ENCODE measurements at places on chromosomes 11 and 22.
A peak's percentile ranks its signal among the peaks of the same experiment; 100 is the strongest.

DNA sequence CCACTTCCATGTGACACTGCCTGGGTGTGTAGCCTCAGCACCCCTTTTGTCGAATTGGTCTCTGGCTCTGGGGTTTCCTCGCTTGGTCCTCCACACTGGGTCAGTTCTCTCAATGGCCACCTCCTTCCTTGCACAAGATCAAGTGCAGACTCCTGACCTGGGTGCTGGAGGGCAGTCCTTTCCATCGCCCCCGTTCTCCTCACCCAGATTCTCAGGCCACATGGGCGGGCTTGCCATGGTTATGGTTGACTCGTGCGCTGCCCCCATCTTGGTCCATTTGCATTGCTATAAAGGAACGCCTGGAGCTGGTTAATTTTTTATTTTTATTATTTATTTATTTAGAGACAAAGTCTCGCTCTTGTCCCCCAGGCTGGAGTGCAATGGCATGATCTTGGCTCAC, 5.5 kb upstream of the PARVB start:
- DNase-seq, result no peak

DNA sequence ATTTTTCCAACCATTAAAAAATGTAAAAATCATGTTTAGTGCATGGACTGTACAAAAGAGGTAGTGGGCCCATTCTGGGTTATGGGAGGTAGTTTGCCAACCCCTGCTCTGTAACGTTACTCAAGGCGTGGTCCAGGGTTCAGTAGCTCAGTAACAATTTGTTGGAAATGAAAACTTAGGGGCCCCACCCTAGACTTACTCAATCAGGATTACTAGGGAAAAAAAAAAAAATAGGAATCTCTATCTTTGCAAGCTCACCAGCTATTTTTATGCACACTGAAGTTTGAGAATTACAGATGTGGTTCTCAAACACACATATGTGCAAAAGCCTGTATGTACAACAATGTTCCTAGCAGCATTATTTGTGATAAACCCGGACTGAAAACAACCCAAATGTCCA, 17.3 kb upstream of the LMO2 start:
- DNase-seq, result no peak

DNA sequence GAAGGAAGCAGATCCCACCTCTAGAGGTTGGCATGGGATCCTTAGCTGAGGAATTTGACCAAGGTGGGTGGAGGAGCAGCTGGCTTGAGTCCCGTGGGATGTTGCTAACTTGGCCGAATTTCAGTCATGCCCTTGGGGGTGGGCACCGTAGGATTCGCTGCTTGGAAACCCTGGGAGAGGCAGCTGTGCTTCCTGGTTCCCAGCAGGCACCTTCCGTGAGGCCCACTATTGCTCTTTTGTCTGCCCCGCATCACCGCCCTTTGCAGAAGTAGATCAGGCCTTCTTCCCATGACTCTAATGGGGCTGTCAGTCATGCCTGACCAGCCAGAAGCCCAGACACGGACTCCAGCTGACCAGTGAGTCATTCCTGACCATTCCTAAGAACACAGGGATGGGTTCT, 292.3 kb upstream of the SYN3 start:
- DNase-seq, result no peak

DNA sequence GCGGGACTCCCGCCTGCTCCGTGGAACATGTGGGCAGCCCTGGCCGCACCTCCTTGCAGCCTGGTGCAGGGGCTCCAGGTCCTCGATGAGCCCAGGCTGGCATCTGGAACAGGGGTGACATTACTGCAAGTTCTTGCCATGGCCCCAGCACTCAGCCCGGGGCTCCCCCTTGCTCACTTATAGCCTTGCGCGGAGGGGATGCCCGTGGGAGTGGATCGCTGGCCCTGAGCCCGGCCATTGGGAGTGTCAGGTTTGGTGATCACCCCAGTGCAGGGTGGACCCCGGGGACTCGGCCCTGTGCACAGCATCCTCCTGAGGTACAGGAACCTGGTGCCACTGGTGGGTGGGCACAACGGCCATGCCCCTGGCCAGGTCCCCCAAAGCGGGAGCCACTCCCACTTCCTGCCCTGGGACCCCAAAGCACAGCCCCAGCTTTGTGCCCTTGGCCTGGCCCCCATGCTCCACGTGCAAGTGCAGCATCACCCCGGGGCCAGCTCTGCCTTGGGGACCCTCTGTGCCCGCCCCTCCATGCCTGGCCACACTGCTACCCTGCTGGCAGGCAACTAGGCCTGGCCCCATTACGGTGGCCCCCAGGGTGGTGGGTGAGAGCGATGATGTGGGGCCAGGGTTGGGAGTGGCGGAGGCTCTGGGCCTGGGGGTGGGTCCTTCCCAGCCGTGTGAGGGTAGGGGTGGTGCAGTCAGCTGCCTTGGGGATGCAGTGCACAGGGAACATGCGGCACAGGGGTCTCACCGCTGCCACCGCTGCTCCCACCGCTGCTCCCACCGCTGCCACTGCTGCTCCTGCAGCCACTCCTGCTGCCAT, 439.8 kb downstream of the TBC1D22A start:
- DNase-seq, result no peak

DNA sequence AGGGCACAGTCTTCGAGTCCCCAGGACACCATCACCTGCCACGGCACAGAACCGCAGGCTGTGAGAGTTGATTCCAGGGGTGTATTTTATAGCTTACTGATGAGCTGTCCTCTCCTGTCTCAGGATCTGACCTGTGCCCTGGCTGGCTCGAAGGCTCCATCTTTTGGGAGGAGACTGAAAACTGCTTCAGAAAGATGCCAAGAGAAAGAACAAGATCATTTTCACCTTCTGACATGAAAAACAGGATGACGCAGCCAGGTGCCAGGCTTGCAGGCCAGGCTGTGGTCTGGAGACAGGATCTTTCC, 2.2 kb downstream of the MRGPRD start:
- no peak for DNase-seq

GRCh38 chr11:13440100-13440855, 22.7 kb downstream of the BTBD10 start:
- peak; percentile 84 for DNase-seq

GRCh38 chr11:14318581-14318981, 40.4 kb downstream of the RRAS2 start:
- DNase-seq, result no peak

- DNase-seq, result no peak
Observed at GRCh38 chr11:107859459-107860239, 1.1 kb upstream of the SLC35F2 start.

GRCh38 chr11:125593114-125593820, 615 bp downstream of the STT3A start:
- no peak for DNase-seq

- no peak for DNase-seq
Observed at GRCh38 chr22:50001388-50002231, 11.0 kb downstream of the IL17REL start.

- no peak for DNase-seq
Observed at GRCh38 chr22:36238373-36239149, 766 bp downstream of the APOL2 start.

- no peak for DNase-seq
Observed at GRCh38 chr11:9193316-9193715, 71.8 kb downstream of the DENND5A start.

GRCh38 chr11:19730373-19730772, 17.7 kb downstream of the NAV2 start:
- DNase-seq, result no peak

GRCh38 chr11:88813233-88813915, 252.4 kb downstream of the GRM5 start:
- DNase-seq, result no peak

DNA sequence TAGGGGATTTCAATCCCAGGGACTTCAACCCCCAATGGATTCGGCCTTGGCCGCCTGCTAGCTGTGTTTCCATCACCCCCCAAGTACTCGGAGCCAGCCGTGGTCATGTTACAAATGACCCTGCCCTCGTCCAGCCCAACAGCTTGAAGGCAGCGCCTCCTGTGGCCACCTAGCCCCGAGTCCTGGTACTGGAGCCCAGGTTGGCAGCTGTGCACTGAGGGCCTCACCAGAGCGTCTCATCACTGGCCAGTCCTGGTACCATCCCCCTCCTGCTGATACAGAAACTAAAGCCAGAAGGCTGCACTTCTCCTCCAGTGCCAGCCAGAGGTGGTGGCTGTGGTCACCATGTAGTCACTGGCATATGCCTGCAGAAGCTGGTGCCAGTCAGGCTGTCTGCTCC, 44.9 kb upstream of the FADD start:
- DNase-seq, result no peak

DNA sequence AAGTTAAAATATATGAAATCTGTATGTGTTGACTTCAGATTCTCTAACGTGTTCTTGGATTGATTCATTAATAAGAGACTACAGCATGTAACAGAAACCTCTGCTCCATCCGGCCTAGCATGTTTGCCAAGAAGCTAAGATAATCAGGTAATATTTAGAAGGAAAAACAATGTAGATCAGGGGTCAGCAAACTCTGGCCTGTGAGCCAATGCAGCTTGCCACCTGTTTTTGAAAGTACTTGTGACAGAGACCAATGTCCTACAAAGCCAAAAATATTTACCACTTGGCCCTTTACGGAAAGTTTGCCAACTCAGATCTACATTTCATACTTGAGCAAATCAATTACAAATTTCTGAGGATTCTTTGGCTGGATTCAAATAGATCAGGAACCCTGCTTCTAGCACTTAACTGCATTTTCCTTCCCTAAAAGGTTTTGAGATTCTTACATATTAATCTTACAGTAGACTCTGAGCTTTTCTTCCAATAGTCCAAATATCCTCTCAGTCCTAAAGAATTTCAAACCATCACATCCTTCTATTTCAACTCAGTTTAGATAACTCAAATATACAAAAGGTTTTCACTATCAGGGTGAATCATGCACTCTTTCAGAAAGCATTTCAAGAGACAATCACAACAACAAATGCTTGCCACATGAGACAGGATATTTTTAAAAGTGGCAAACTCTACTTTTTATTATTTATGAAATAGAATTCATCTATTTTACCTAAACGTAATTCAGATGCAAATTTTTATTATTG, 29.5 kb downstream of the APOL5 start:
- DNase-seq, result no peak

DNA sequence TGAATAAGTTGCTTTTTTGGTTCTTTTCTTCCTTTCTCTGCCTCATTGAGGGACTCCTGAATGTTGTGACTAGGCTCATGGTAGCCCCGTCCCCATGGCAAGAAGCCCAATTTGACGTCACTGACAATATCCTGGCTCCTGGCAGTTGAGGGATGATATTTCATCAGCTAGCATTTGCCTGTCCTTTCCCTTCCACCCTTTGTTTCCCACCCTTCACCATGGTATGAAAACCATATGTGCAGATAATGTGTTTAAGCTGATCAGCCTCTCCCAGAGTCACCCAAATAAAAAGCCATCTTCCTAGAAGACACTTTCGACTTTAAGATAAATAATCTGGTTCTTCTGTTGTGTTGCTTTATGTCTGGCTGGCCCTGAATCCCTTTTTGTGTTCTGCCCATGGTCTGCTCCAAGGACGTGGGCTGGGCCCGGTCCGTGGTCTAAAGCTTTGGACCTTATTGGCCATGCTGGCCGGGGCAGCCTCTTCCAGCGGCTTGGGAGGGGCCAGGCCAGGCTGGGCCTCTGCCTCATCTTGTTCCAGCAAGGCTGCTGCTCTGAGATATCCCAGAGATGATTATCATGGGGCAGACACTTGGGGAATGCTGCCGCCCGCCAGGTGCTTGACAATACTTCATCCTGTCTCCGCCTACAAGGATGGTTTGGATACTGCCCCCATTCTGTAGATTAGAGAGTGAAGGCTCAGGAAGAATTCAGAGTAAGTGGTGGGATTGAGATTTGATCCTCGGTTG, 5.1 kb downstream of the TSPAN18 start:
- DNase-seq, result no peak

DNA sequence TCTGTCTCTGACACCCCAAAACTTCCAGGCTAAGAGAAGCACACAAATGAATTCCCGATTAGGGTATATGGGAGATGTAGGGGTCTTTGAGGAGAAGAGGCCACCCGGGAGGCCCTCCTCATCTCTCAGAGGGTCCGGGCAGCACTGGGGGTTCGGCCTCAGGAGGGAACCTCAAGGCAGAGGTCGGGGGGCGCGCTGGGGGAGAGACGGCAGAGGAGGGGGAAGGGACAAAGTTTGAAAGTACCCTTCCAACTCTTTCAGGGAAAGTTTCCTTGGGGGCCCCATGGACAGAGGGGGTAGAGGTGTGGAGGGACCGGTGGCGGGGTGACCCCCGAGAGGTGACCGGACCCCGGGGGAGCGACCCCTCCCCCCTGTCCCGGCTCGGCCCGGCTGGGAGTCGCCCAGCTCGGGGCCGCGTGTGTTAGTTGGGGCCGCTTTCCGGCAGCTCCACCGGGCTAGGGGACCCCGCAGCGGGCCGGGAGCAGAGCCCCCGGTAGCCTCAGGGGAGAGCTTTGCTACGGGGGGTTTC, 3.3 kb upstream of the GCAT start:
- DNase-seq, result no peak

DNA sequence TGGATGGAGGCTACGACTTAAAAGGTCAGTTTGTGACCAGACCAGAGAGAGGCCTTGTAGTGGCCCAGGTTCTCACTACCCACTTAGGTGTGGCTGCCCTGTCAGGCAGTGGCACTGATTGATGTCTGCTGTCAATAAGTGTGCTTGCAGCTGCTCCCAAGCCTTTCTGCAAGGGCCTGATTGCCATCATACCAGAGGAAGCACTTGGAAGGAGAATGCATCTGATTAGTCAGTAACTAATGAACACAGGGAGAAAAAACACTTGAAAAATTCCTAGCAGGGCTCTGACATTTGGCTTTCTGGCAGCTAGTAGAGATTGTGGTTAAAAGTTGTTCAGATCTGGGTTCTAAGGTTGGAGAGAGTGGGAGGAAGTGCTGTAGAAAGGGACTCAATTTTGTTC, 107.5 kb downstream of the NAV2 start:
- peak; percentile 34 for DNase-seq

- no peak for DNase-seq
Observed at GRCh38 chr11:44931466-44931865, 19.2 kb downstream of the TP53I11 start.

- DNase-seq, result no peak
Observed at GRCh38 chr11:71936825-71937224, 8.0 kb downstream of the RNF121 start.

DNA sequence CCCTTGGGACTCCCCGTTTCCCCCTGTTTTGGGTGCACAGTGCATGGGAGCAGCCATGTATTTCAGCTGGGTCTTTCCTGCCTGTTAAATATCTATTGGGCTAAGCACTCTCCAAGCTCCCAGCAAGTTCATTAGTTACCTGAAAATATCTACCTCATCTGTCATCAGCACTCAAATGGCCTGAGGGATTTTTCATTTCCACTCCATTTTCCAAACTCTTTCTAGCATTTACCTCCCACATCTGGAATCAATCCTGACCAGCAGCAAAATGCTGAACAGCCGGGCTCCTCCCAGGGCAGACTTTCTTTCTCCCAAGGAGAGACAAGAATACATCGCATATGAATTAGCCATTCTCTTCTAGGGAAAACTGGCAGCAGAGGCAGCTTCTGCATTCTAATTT, 273.5 kb upstream of the MPPED2 start:
- DNase-seq, result no peak

- DNase-seq, result no peak
Observed at GRCh38 chr22:42134100-42135020, 3.8 kb upstream of the CYP2D6 start.
